Retinal pigment epithelial cell (primary cell): ENCODE measurements at places on chromosomes 3 and 15.

DNA sequence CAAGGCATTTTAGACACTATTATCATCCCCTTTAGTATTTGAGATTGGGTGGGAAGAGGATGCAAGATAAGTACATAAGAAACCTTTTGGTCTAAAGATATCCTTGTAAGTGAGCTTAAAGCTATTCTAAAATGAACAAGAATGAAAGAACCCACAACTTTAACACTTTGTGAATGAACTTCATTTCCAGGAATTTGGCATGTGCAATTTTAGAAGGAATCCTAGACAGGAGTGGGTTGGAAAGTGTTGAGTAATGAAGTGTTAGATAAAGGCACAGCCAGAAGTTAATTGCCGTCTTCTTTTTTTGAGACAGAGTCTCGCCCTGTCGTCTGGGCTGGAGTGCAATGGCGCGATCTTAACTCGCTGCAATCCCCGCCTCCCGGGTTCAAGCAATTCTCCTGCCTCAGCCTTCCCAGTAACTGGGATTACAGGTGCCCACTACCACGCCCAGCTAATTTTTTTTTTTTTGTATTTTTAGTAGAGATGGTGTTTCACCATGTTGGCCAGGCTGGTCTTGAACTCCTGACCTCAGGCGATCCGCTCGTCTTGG lies 13.2 kb upstream of the TEX9 start:
- no peak for DNase-seq

DNA sequence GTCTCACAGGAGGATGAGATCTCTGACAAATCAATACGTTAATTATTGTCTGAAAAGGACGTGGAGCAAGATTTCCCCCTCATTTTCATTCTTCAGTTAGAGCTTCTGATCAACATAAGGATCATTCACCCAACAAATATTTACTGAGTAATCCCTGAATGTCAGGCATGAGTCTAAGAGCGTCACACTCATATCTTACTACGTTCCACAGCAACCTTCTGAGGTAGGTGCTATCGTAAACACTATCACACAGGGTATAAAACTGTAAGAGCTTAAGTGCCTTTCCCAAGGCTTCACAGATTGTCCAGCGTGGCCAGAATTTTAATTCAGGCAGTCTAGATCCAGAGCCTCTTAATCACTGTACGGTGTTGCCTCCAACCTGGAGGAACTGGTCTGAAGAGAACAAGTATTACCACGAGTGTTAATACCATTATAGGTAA lies 10.6 kb upstream of the TM4SF1 start:
- peak; percentile 97 for DNase-seq

DNA sequence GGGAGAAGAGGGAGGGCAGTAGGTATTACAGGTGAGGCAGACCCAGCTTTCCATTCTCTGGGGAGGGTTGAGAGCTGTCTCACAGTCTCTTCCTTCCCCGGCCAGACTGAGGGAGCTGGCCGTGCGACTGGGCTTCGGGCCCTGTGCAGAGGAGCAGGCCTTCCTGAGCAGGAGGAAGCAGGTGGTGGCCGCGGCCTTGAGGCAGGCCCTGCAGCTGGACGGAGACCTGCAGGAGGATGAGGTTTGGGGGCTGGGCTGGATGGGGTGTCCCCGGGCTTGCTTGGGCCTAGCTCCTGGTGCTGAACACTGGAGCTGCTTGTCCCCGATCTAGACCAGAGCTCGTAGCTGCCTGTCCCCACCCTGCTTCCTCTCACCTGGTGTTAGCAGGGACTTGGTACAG lies 4.9 kb downstream of the PLA2G4B start:
- DNase-seq: no peak

- no peak for DNase-seq
These were observed 119.8 kb downstream of the SUCLG2 start for GRCh38 chr3:67534594-67534993.

- no peak for DNase-seq
These were observed 42.0 kb downstream of the SST start for GRCh38 chr3:187628169-187628568.

DNA sequence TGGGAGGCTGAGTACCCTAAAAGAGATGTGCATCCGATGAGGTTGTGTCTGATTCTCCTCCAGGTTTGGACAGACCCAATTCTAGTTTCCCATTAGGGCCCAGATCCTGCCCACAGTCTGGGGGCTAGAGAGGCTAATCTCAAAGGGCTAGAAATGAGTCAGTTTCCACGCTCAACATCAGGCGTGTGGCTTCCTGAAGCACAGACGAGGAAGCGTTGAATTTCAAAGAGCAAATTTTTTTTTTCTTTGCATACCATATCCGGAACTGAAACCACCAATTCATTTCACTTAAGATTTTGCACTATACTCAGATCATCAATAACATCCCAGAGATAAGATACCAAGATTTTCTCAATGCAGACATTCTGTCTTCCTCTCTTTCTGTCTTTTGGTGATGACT lies 173.8 kb upstream of the BCL6 start:
- no peak for DNase-seq

GRCh38 chr15:34850121-34850520 lies 54.8 kb upstream of the ACTC1 start:
- no peak for DNase-seq

GRCh38 chr3:166322391-166322790 lies 485.2 kb upstream of the BCHE start:
- DNase-seq: no peak

GRCh38 chr3:60333710-60334109 lies 917.5 kb downstream of the FHIT start:
- DNase-seq: no peak

DNA sequence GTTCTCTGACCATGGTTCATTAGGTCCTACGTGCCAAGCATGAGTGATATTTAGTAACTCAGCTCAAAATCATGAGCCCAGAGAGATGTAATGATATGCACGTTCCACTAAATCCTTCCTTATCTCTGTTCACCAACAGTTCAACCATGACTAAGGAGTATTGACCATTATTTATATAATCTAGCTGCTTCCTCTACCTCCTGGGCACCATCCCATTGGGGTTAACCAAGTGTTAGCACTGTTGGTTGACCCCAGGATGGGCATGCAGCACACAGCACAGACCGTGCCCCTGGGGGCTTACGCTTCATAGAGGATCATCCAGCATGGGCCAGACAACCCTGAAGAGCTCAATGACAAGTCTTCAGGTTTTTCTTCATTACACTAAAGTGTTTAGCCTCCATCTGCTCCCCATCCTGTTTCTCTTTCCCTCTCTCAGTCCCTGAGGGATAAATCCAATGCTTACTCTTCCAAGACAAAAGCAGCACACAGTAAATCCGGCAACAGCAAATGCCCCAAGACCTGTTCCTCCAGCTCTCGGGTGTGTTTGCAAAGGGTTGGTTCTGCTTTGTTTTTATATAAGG lies 10.4 kb downstream of the FAM174B start:
- no peak for DNase-seq

DNA sequence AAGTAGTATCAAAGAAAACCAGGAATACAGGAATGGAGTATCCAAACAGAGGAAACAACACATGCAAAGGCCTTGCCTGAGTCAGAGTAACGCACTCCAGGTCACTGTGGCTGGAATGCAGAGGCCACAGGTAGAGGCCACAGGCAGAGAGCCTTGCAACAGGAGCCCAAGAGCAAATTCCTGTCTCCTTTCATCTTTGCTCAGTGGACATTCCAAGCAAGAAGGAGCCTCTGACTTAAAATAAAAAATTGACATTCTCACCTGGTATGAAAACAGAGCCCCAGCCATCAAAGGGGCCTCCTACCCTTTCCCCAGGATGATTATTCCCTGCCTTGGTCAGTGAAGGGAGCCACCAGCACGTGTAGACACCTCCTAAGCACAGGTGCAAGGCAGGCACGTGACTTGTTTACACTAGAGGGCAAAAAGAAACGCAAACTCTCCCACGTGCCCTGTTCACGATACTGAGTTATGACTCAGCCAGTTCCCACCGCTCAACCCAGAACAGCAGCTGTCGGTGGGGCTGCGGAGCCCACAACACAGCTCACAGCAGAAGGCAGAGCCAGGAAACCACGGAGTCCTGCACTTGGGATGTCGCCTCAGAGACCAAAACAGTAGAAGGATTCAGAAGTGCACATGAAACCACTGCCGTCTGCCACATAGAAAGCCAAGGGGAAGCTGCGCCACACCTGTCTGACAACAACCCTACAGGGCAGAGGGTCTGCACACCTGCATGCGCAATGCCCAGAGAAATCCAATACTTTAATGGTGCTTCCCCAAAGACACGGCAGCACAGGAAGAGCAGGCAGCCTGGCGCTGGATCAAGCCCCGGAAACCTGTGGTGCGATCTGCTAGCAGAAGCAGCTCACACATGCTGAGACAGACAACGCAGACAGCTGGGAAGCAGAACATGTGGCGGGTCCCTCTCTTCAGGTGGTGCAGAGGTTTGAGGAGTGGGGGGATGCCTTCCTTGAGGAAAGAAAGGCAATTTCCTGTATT lies 52.1 kb downstream of the ITGB5 start:
- DNase-seq: peak; percentile 90
